ENCODE measurements at places on chromosomes 12 and 14. TPM values are rescaled to one million over a fixed set of nuclear protein-coding genes. Genes with fewer than 3 reads are reported as not detected.

The RIMBP2 gene
- 4.5 TPM for total RNA-seq

The TCL1B gene
- not detected for total RNA-seq

- peaks cover 15% of the 10 kb centered on the region for H3K27me3 ChIP-seq
- peaks cover 16% of the 10 kb centered on the region for H3K4me1 ChIP-seq
- no peaks in the 10 kb centered on the region for H3K36me3 ChIP-seq
- DNase-seq, result no peak
- peak overlapping the region; percentile 19 for H3K27ac ChIP-seq
Observed at GRCh38 chr14:99133636-99134515, 138.1 kb downstream of the BCL11B start.

The GRIP1 gene
- total RNA-seq, result 38.4 TPM

The PTPRB gene
- total RNA-seq, result 0.93 TPM

The TMPRSS12 gene
- not detected for total RNA-seq

- H3K36me3 ChIP-seq, result no peaks in the 10 kb centered on the region
- peak within 1 kb of the TSS; percentile 30 for H3K27ac ChIP-seq
- no peak within 1 kb of the TSS for H3K4me3 ChIP-seq
Observed at GRCh38 chr12:70637303-70638085, at the start of gene PTPRB. Gene PTPRB (minus strand): TSS chr12:70637429. CDS start chr12:70637395, 34 bp downstream.

DNA sequence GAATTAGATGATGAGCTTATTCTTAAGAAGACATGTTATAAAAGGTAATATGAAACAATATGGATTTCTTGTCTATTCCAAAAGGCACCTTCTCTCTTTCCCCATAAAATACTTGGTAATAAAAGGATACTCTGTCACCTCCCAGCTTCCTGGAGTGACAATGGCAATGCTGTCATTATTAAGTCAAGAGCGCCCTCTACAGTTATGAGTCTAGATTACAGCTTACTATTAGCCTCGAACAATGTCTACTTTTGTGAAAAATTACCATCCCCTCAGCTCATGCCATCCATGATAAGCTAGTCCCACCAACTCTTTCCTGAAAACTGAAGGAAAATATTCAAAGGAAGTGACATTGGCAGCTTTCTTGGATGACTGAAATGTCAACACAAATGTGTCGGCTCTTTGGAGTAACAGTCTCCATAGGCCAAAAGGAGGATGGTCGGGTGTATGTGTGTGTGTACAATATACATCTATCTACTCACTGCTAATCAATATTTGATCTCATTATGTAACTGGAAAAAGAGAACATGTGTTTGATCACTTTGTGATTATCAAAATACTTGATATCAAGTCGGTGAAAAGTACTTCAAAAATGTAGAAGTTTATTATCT is 48.7 kb upstream of the CDKN3 start:
- peak; percentile 37 for DNase-seq
- H3K27me3 ChIP-seq, result no peaks in the 10 kb centered on the region
- H3K4me3 ChIP-seq, result no peak overlapping the region
- no peaks in the 10 kb centered on the region for H3K36me3 ChIP-seq

DNA sequence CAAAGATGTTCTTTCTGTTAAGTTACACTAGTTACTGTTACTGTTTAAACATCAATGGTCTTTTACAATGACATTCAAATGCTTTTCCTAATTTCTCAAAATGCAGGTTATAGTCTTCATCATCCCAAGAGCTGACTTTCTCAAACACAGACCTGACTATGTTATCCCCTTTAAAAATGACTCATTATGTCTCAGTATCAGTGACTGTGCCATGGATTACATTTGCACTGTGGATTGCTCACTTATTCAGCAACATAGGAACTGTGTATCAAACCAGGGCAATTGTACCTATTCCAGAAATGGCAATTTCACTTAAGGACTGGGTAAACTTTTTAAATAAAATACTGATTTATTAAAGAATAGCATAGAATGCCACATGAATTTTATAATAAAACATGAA is 630.2 kb upstream of the NOVA1 start:
- no peaks in the 10 kb centered on the region for H3K36me3 ChIP-seq
- H3K27me3 ChIP-seq, result no peaks in the 10 kb centered on the region
- H3K4me3 ChIP-seq, result no peak overlapping the region
- no peaks in the 10 kb centered on the region for H3K4me1 ChIP-seq
- H3K27ac ChIP-seq, result no peak overlapping the region

- no peaks in the 10 kb centered on the region for H3K36me3 ChIP-seq
- no peak overlapping the region for H3K27ac ChIP-seq
- H3K4me1 ChIP-seq, result no peaks in the 10 kb centered on the region
- no peak for DNase-seq
- no peak overlapping the region for H3K4me3 ChIP-seq
- peaks cover 52% of the 10 kb centered on the region for H3K27me3 ChIP-seq
Observed at GRCh38 chr12:108198043-108198442, 69.0 kb downstream of the WSCD2 start.

DNA sequence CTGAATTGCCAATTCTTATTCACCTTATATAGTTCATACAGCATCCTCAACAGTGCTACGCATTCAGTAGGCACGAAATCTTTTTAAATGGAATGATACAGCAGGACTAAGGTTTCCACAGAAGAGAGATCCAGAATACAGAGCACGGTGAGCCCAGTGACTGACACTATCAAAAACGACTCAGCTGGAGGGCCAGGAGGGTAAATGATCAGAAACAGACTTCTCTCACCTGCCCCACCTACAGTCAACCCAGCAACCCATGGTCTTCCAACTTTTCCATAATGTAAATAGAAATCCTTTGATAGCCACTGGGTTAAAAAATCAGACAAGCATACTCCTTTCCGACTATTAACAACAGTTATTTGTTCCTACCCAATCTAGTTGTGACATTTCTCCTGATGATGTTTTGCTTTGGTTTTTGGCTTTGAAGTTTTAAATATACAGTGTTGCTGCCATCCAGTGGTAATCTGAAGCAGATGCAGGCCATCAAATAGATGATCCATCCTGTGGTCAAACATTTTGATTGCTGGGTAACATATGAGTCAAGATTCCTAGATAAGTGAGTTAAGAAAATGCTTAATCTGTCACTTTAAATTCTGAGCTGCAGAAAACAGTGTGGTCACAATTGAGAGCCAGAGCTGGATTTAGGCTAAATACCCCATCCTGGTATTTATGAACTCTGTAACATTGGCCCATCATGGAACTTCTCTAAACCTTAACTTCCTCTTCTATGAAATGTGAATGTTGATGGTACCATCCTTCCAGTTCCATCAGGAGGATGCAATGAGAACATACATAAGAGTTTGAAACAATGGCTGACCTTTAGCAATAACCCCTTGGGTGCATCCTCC is 42.0 kb downstream of the GPHB5 start:
- peaks cover 3% of the 10 kb centered on the region for H3K36me3 ChIP-seq
- DNase-seq, result no peak
- no peak overlapping the region for H3K4me3 ChIP-seq
- H3K4me1 ChIP-seq, result no peaks in the 10 kb centered on the region
- no peak overlapping the region for H3K27ac ChIP-seq

GRCh38 chr12:95624589-95624988 is 73.3 kb upstream of the USP44 start:
- H3K27me3 ChIP-seq, result peaks cover 2% of the 10 kb centered on the region
- H3K4me1 ChIP-seq, result peaks cover 15% of the 10 kb centered on the region
- H3K27ac ChIP-seq, result peak overlapping the region; percentile 87
- H3K4me3 ChIP-seq, result no peak overlapping the region
- no peak for DNase-seq
